Stimulated activated CD4-positive, alpha-beta T cell treated with anti-CD3 and anti-CD28 coated beads, Interleukin-2, amount 100 ng/mL, for 4 hours (primary cell): ENCODE measurements at places on chromosomes 2 and 18.

GRCh38 chr2:57954020-57954419 is 92.6 kb upstream of the VRK2 start:
- DNase-seq = no peak

GRCh38 chr18:21741562-21742314 is 1.1 kb downstream of the MIB1 start:
- DNase-seq = peak; percentile 6

GRCh38 chr2:110101901-110102803 is 13.5 kb downstream of the MALL start:
- no peak for DNase-seq

DNA sequence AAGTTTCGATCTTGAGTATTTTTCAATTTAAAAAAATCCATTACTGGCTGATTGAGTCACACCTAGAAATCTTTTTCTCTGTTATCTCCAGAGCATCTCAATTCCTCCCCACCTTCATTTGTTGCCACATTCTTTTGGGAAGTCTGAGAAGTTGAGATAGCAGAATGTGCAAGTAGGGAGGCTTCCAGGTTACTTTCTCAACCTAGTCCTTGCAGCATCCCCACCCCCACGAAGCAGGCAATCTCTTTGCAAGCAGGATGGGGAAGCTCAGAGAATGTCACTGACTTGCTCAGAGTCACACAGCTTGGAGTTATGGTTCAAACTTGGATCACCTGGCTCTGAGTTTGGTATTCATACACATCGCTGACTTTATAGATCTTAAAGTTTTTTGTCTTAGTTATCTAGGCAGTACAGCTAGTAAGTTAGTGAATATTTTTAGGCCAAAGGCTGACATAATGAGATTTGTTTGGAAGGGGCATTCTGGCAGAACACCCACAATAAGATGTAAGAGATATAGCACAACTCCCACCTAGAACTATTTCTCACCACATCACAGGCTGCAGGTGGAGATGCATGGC is 25.9 kb upstream of the LCLAT1 start:
- peak; percentile 18 for DNase-seq

DNA sequence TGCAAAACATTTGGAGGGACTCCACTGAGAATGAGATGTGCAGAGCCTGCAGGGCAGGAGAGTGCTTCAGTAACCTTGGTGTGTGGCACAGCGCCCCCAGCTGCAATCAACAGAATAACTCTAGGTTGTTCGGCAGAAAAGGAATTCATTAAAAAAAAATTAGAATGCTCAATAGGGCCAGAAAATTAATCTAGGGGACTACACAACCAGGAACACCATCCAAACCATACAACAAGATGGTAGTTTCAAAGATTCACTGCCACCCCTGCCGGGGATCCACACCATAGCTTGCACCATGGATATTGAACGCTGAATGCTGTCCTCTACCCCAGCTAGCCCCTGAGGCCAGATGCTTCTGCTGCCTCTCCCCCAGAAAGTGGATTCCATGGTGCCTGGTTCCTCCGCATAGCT is 50.1 kb downstream of the THUMPD2 start:
- DNase-seq = no peak

GRCh38 chr18:24877066-24877465 is 416.6 kb downstream of the HRH4 start:
- no peak for DNase-seq

DNA sequence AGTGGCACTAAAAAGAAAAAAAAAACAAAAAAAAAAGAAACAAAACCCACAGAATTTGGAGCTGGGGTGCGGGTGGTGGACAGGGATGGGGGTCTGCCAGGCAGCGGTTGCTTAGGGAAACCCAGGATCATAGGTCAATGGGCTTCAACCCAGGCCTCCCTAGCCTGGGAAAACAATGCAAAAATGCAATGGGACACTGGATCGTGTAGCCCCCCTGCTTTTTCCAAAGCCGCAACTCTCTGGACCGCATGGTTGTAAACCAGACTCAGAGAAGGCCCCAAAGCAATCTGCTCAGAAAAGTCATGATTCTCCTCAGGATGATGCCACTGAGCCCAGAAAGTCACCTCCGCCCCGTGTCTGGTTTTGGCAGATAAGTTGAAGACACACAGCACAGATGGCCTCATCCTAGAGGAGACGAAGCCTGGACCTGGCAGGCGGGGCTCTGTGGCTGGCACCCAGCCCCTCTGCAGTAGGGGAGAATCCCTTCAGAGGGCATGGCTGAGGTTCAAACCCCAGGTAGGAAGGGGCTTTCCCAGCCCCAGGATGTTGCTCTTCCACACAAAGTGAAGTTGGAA is 5.1 kb downstream of the DLX2 start:
- DNase-seq = no peak

DNA sequence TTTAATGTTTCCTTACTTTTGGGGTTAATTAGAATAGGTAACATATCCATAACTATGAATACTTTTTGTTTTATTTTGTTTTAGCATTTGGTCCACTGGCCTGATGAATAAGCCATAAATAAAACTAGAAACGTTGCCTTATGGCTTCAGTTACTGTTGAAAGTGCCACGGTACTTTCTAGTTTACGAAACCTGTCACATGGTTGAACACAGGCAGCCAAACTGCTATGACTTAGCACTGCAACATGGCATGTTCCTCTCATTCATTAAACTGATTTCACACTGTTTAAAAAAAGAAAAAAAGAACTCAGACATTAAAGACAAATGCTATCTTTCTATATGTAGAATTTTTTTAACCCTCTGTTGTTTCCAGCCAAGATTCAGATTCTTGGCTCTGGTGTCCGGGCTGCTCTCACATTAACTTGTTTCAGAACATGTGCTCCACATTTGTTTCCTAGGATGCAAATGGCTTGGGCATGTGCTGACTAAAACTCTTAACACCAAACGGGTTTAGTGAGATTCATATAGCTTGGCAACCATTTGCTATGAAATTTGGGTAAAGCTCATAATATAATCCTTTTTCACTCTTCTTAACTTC is 323.9 kb upstream of the RND3 start:
- no peak for DNase-seq

DNA sequence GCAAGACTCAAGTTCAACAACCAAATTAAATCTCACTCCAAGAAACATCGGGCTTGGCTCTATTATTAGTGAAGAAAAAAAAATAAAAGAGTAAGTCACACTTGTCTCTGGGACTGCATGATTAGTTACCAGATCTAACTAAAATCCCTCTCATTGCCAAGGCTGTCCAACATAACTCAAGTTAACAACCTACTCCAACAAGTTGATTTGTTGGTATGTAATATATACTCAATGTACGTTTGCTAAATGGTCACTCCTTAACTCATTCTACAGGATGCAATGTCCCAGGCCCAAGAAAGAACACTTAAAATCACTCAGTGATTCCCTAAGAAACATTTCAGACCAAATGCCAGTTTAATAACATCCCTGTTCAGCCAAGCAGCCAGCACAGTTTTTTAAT is 95.1 kb downstream of the DYM start:
- DNase-seq = no peak

DNA sequence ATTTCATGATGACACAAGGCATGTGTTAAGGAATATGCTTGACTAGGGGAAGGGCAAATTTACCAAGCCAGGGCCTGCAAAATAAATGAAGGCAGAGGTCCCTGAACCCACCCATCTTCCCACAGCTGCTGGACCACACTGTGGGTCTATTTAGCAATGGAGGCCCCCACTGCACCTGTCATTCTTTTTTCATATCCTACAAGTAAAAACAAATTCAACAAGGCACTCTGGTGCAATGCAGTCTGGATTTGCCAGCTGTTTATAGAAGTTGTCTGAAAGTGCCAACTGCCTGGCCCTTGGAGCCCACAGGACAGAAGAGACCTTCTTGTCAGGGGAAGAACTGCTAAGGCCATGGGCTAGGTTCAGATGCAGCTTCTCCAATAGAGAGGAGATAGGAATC is 112.8 kb upstream of the ATL2 start:
- DNase-seq = no peak

DNA sequence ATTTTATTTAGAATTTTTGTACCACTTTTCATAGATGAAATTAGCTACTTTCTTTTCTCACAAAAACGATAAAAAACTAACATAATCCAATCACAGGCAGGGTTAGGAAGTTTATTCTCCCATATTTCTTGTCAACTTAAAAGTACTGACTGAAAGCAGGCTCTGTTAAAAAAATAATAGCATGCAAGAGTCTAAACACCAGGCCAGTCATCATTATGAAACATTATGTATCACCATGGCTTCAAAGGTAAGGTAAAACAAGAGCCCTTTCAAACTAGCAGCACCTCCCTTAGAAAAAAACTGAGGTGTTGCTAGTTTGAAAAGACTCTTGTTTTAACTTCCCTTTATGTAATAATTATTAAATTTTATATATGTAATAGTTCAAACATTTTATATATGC is 848.0 kb downstream of the RNF144A start:
- no peak for DNase-seq

DNA sequence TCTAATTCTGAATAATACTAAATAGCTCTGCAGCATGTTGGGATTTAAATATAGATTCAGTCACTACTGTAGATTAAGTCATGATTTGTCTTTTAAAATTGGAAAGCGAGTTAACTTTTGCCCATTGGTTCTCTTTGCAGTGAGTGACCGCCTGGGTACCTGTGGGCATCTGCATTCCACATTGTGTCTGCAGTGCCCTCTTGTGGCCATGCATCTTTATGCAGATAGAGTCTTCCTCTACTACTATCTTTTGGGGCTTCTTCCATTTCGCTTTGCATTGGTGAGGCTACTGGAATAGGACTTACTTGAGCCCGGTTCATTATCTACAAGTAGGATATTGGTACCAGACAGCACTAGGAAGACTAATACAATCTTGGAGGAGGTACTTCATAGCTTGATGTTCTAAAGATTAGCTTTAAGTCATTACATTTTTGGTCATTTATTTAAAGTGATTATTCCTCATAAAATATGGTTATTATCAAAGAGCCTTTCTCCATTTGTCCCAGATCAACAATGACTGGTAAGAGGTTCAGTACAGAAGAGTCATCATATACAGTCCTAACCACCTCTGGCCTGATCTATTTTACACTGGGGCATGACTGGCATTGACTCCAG is 203.0 kb downstream of the SOCS6 start:
- peak; percentile 13 for DNase-seq

DNA sequence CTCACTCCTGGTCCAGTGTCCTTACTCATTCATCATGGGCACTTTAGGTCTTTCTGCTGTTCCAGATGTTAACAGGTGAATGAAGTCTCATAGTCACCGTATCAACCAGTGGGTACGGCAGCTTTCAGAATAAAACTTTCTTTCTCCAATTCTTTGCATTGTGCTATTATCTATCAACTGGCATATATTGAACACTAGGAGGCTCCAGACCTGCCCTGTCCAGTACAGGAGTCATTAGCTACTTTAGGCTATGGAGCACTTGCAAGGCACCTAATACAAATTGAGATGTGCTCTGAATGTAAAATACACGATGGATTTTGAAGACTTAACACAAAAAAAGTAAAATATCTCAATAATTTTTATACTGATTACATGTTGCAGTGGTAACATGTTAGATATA is 43.2 kb upstream of the NEB start:
- DNase-seq = no peak

DNA sequence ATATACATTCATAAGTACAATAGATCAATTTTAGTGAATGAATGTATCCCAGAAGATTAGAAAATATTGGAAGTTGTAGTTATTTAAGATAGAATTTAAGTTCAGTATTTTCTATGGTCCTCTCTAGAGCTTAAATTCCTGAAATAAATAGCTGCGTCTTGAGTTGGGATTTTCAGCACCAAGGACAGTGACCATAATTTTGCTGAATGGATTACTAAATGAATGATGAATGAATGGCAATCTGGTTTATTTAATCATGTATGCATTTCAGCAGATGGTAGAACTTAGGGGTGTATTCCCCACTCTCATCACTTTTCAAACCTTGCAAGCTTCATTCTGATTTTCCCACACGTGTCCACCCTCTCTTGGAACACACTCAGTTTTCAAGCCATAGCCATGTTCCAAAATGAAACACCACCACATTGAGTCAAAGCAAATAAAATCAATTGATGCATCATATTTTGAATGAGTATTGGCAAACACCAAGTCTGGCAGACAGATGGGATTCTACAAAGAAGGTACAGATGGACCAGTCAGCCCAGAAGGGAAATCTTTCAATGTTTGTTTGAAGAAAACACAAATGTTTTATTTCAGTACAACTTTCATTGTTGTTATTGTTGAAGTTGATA is 362.2 kb upstream of the NXPH2 start:
- DNase-seq = no peak

DNA sequence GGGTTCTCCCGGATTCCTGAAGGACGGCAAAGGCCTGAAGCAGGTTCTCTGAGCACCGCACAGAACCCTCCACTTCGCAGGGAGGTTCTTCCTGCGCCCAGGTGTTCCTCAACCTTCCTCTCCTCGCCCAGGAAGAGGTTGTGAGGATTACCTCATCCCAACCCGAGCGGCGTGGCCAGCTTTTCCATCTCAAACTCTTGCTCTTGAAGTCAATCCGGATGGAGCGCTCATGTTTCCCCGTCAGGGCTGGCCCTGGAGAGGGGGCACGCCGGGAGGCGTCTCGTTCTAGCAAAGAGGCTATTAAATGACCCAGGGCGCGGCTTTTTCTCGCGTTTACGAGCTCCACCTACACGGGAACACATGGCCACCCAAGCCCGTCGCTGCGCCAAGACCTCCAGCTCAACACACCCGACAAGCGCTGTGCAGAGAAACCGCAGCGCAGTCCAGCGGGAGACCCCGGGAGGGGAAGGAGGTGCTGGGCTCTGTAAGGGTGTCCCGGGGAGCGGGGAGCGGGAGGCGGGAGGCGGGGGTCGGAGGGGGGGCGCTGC is 540 bp upstream of the RAB10 start:
- no peak for DNase-seq

- DNase-seq = no peak
Measured at GRCh38 chr2:54675738-54676137, 47.7 kb upstream of the EML6 start.
